OCI-M1 (cell line): ENCODE measurements at places on chromosomes 6 and 20.
A peak's percentile ranks its signal among the peaks of the same experiment; 100 is the strongest.

- no peak for DNase-seq
Observed at GRCh38 chr6:160330619-160331018, 17.6 kb upstream of the SLC22A3 start.

DNA sequence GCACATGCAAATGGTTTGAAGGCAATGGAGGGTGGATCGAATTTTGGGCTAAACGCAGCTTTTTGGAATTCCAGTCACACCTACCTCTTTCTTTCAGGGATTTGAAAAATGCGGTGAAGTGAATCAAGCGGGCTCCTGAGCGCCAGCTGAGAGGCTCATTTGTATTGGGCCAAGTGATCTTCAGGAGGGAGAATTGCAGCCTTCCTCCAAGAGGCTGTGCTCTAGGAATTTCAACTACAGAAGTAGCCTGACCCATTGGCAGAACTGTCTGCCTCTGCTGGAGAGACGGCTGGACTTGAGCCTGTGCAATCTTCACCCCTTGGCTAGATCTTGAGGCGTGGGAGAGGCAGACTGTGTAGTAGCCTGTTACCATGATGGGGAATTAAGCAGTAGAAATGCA is 5.7 kb upstream of the TIAM2 start:
- no peak for DNase-seq

DNA sequence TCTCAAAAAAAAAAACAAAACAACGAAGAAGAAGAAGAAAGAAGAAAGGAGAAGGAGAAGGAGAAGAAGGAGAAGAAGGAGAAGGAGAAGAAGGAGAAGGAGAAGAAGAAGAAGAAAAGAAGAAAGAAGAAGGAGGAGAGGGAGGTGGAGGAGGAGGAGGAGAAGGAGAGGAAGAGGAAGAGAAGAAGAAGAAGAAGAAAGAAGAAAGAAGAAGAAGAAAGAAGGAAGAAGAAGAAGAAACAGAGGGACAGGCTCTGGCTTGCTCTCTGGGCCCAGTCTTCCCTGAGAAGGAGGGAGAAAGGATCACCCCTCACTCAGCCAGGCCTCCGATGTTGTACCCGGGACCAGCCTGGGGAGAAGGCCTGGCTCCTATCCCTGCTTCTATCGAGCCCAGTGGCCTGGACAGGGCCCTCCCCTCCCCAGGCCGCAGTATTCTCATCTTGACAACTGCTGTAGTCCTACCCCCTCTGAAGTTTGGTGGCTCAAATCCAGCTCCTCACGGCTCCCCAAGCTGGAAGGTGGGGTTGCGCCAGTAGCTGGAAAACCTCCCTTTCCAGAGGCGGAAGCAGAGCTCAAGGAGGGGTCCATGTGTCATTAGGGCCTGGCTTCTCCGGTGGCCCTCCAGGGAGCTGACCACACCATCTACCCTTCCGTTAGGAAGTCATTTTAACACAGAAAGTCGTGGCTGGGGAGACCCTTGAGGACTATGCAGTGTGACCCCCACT is 18.9 kb downstream of the C6orf132 start:
- no peak for DNase-seq

DNA sequence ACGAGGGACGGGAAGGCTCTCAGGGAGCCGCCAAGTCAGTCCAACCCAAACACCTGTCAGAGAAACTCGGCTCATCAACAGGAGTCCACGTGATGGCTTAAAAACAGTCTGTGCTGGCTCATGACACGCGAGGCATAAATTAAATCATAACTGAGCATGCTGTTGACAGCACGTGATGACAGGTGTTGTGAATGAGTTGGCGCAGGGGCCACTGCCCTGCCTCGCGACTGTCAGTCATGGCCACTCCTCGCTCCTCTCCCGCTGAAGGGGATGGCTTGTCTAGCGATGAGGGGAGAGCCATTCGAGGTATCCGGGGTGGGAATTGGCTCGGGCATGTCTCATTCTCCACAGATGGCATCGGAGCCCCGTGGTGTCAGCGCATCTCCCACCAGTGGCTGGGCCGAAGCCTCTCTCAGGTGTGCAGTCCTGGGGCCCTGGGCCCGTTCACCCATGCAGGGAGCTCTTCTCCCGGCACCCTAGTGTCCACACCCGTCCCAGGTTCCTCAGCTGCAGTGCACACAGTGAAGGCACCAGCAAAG is 313.3 kb downstream of the BMP7 start:
- no peak for DNase-seq

DNA sequence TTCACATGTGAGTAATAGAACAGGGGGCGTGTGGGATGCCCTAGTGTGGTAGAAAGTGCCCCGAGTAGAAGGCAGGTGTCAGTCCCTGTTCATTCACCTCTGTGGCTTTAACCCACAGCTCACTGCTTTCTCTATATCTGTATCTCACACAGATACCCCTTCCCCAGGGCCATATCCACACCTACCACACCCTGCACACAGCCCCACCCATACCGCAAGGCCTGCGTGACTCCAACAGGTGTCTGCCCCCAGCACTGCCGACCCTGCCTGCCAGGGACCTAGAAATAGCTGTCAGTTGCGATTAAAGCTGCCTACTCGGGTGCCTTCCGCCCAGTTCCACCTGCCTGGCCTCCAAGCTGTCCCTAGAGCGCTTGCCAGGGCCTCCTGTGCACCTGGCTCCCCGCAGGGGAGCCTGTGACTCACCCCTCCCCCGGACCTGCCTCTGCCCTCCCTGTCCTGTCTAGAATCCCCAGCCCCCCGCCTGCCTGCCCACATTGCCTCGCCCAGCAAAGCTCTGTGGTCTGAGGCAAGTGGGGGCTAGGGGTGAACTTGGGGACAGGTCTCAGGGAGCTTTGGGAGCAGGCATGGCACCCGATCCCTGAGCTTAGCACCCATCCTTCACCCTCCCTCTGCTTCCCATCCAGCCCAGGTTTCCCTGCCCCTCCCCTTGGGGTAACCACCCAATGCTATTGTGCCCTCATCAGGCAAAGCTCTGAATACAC is 38.3 kb upstream of the ID1 start:
- no peak for DNase-seq

DNA sequence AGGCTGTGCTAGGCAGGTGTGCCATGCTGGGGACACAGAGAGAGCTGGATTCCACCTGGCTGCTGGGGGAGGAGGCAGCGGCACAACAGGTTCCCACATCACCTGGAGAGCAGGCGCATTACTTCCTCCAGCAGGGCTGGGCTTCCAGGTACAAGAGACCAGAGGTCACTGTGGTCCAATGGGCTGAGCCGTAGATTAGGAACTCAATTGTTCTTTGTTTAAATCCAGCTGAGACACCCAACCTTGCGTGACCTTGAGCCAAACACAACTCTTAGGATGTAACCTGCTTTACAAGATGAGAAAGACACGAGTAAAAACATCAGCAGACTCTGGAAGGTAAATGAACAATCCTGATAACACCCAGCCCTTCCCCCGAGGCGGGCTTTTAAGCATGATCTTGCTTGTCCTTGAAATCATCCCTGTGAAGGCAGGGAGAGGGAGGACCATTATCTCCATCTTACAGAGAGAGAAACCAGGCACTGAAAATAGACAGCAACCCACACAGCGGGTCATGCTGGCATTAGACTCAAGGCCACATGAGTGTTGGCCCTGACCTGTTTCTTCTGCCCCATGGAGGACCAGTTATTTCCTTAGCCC is 216.5 kb upstream of the RREB1 start:
- no peak for DNase-seq

- DNase-seq: peak; percentile 21
Observed at GRCh38 chr6:47023573-47023972, 18.6 kb downstream of the ADGRF1 start.

- no peak for DNase-seq
Observed at GRCh38 chr6:8238773-8239683, 136.7 kb upstream of the EEF1E1 start.

DNA sequence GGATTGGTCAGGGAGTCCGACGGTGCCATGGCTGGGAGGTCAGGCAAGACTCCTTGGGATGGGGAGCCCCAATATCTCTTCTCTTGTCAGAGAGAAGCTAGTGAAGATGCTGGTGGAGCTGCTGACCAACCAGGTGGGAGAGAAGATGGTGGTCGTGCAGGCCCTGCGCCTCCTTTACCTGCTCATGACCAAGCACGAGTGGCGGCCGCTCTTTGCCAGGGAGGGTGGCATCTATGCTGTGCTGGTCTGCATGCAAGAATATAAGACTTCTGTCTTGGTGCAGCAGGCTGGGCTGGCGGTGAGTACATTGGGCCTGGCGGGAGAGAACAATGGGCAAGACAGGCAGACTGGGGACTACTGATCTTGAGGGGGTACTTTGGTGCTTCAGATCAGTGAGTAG is 10.9 kb downstream of the CUL9 start:
- DNase-seq: no peak

GRCh38 chr6:38997128-38997761 is 51.3 kb upstream of the GLP1R start:
- peak; percentile 54 for DNase-seq

DNA sequence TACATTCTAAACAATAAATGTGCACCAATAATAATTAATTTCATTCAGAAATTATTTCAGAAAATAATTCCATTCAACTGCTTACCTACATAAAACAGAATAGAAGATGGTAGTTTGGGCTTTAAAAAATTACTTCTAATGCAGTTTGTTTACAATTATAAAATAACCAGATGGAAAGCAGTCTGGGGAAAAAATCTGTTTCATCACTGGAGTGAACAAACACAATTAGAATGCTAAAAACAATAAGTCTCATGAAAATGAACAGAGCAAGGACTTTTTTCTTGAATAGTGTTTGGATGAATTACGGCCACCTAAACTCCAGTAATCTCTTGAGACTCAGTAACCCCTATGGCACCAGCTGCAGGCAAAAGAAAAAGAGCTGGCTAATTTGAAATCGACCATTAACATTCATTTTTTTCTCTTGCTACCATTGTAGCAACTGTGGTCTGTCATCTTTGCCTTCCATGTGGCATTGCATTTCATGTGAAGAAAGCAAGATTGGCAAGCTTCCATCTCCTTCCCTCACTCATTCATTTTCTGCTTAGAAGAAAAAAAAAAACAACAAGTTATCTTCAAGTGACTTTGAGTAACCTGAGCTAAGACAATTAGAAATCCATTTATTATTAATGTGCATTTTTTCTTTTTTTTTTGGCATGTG is 88.4 kb upstream of the CEP85L start:
- no peak for DNase-seq

DNA sequence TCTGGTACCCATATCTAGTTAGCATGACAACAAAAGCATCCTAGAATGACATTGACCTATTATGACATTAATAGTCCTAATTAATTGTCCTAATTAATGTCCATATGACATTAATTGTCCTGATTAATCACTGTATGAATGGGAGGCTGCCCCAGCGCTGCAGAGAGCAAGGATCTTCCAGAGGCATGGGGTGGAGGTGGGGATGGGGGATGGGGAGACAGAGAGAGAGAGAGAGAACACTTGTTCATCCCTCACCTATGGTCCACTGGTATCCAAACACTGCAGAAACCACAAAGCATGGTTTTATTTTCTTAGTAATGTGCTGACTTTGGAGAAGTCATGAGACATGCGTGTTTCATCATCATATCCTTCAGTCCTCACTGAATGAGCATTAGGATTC is 235.1 kb downstream of the FNDC1 start:
- no peak for DNase-seq

GRCh38 chr20:33689973-33690372 is 3.8 kb upstream of the E2F1 start:
- DNase-seq: peak; percentile 97

- DNase-seq: no peak
Observed at GRCh38 chr6:36109092-36109491, 21.2 kb upstream of the MAPK13 start.

DNA sequence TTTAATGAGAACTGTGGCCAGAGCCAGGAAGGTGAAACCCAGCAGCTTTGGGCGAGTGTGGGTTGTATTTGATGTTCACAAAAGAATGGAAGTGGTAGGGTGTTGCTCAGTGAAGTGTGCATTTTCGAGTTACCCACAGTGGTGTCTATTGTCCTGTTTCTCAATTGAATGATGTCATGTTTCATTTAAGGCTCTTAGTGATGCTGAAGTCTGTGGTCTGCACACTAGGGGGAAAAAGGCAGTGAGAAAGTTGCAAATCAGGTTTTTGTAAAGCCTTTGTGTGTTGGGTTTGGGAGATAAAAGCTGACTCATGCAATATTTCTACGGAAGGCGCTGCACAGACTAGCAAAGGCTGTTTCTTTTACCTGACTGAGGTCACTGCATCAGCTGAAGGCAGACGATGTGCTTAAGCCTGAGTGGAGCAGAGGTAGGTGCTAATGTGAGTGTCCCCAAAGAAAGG is 121.1 kb downstream of the PLEKHG1 start:
- DNase-seq: peak; percentile 48

DNA sequence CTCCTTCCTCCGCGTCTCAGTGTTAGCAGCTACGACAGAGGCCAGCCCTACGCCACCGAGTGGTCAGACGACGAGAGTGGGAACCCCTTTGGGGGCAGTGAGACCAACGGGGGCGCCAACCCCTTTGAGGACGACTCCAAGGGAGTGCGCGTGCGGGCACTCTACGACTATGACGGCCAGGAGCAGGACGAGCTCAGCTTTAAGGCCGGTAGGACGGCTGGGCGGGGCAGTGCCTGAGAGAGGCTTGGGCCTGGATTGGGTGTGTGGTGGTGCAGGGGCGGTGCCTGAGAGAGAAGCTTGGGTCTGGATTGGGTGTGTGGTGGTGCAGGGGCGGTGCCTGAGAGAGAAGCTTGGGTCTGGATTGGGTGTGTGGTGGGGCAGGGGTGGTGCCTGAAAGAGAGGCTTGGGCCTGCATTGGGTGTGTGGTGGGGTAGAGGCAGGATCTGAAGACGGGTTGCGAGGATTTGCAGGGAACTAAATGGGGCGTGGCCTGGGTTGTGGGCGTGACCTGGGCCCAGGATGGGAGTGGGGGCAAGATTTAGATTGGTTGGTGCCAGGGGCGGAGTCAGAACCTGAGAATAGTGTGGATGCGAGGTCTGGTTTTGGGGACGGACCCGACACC is 24.4 kb downstream of the SPDEF start:
- no peak for DNase-seq

DNA sequence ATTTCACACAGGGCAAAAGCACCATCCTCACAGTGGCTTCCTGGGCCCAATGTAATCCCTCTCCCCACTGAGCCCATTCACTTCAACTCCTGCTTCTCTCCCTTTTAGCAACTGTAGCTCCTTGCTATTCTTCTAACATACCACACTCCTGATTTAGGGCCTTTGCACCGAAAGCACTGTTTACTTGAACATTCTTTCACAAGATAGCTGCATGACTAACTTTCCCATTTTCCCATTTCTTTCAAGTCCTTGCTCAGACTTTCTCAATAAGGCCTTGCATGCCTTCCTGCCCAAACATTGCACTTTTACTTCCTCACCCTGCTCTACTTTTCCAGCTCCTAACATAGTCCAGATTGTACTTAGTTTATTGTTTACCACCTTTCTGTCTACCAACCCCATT is 73.0 kb downstream of the SHPRH start:
- no peak for DNase-seq
